ENCODE measurements at places on chromosomes 16 and 17.

DNA sequence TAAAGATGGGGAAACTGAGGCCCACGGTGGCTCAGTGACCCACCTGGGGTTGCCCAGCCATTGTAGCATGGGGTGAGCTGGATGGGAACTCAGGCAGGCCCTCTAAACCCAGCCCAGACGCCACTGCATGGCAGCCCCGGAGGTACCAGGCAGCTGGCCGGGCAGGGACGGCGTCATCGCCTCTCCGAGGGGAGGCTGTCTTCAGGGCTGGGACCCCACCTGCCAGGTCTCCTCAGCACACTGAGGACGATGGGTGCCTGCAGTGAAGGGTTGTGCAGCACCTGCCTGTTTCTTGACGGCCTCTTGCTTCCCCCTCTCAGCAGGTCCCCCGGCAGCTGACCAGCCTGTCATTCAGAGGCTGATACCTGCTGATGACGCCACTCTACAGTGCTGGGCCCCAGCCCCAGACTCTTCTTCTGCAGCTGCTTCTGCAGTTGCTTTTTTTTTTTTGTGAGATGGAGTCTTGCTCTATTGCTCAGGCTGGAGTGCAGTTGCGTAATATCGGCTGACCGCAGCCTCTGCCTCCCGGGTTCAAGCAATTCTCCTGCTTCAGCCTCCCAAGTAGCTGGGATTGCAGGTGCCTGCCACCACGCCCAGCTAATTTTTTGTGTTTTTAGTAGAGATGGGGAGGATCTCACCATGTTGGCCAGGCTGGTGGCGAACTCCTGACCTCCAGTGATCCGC lies 24.7 kb downstream of the RNF213 start:
- no peak for DNase-seq

DNA sequence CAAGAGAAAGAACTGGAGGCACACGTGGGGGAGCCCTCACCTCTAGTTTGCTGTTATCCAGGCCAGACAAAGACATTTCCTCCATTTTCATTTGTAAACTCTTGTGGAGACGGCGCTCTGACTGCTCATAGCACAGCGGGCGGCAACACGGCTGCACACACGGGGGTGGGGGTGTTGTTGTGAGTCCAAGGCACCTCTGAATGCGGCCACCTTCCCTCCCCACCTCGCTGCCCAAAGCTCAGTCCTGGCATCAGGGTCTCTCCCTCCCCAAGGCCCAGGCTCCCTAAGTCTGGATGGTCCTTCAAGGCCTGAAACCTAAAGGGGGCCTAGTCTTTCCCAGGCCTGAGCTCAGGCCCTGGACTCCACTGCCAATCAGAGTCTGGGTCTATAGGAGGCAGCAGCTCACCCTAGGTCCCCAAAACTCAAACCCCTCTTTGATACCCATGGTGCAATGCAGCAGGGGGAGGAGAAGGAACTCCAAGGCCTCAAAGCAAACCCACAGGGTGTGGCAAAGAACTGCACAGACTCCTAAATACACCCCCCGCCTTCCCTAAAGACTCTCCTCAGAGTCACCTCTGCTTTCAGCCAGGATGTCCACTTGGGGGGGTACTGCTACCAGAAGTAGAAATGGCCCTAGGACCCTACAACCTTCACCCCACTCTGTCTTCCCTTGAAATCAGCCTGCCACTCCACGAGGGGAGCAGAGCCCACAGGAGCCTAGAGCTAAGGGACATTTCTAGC lies 1.5 kb downstream of the ATXN7L3 start:
- DNase-seq = peak; percentile 46

GRCh38 chr16:19366391-19366790 lies 51.3 kb upstream of the TMC5 start:
- DNase-seq = no peak

- no peak for DNase-seq
These were observed 181.6 kb upstream of the CACNG3 start for GRCh38 chr16:24074574-24074973.

GRCh38 chr17:50252781-50253180 lies 21.5 kb upstream of the TMEM92 start:
- DNase-seq = no peak

GRCh38 chr17:55090079-55090492 lies 121.5 kb downstream of the STXBP4 start:
- DNase-seq = peak; percentile 30

DNA sequence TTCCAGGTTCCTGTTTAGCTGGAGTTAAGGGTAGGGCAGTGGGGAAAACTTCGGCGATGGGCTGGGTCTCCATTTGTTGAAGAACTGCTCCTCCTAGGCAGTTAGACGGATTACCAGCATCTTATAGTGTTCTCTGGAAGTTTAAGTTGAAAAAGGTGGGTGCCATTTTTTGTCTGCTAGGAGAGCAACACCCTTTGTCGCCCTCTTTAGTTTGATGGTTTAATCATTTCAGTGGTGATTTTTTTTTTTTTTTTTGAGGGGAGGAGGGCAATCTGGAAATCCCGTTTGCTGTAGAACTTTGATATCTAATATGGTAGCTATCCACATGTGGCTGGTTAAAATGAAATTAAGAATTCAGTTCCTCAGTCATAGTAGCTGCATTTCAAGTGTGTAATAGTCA lies 4.1 kb downstream of the UBFD1 start:
- peak; percentile 31 for DNase-seq

- DNase-seq = no peak
These were observed 14.4 kb downstream of the FA2H start for GRCh38 chr16:74760007-74760767.

DNA sequence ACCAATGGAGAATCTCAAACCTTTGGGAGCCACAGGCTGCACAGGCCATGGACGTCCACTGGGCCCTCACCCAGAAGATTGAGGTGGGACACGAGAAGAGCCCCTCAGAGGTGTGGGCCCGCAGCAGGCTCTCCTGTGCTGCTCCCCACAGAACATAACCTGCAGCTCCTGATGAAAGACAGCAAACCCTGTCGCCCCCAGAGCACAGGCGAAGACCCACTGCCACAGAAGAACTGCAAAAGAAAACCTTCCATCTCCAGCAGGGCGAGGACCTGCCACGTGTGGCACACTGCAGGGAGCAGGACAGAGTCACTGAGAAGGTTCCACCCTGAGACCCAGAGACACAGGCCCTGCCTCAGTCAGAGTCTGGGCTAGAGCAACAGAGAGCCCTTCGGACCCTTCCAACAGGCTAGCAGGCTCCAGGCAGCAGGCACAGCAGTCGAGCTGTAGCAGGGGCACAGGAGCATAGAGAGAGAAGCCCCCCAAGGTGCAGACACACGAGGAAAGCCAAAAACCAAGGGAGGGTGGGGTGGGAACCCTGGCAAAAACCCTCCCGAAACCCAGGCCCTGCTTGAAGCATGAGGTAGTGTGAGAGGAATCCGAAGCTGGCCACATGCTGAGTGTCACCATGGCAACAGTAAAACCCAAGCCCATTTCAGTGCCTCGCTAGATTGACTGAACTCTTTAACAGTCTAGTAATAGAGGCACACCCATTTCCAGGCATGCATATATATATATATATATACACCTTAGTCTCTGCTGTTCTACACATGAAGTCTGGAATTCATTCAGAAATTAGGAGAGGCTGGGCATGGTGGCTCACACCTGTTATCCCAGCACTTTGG lies 60.0 kb upstream of the CHMP6 start:
- DNase-seq = peak; percentile 86

DNA sequence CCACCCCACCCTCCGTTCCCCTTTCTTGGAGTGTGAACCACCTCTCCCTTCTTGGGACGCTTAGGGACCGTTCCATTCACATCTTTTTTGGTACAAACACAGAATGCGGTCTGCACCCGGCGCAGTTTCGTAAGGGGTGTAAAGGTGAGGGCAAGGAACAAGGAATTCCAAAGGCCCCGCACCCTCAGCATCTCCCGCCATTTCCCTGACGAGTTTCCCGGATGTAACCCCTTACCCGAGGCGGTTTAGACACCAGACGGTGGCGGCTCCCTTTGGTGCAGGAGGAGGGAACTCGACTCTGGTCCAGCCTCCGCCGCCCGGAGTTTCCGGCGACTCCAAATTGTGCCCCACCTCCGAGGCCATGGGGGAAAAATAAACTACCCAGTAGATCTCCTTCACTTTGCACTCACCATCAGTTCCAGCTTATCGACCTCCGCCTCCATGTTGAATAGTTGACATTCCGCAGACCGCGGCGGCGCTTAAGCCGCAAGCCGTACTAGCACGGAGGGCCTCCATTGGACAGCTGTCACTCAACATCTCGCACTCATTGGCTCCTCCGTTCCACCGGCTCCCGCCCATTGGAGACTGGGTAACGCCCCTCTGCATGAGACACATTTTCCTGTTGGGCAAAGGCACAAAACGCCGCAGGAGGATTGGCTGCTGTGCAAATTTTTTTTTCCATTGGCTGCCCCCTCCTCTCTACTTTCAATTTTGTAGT lies at the start of gene SKA2:
Gene SKA2, minus strand, starts transcription at position 466 of the 718 bp plus-strand sequence. Its CDS starts 23 bp downstream, at position 443.
- peak; percentile 99 for DNase-seq

GRCh38 chr16:87000001-87000400 lies 317.2 kb downstream of the C16orf95 start:
- no peak for DNase-seq

GRCh38 chr16:1008085-1008484 lies 26.5 kb downstream of the SOX8 start:
- no peak for DNase-seq

DNA sequence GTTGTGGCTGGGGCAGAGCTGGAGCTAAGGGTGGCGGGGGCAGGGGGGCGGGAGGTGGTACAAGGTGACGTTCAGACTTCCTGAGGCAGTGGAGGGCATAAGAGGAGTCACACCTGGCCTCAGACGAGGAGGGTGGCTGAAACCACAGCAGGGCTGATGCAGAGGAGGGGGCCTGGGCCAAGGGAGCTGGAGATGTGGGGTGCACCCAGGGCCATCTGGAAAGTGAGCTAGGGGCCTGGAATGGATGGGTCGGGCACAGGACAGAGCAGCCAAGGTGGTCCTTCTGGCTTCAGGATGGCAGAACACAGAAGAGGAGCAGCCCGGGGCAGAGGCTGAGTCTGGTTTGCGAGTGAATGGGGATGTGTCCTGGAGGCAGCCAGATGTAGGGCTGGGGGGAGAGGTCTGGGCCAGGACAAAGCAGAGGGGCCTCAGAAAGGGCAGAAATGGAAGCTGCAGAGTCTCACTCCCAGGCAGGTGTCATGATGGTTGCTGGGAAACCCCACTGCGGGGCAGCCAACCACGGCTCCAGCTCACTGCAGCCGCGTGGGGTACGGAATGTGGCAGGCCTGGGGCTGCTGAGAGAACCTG lies 57.6 kb downstream of the PRMT7 start:
- peak; percentile 32 for DNase-seq

GRCh38 chr16:68284847-68285246 lies 20.5 kb downstream of the SLC7A6 start:
- DNase-seq = no peak

DNA sequence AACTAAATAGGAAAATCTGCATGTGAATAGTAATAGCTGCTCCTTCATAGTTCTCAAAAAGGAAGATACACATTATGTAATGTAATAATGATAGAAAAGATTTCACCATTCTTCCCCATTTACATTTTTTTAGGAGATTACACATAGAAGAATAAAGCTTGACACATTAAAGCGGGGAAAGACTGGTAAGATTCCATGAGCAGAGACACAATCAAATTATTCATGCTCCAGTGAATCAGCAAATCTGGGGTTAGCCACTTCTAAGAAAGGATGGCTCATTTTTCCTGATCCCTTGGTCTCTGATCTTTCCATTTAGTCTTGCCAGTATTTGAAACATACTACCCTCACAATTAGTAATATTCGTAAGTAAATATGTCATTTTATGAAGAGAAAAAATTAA lies 81.9 kb downstream of the CA4 start:
- no peak for DNase-seq

DNA sequence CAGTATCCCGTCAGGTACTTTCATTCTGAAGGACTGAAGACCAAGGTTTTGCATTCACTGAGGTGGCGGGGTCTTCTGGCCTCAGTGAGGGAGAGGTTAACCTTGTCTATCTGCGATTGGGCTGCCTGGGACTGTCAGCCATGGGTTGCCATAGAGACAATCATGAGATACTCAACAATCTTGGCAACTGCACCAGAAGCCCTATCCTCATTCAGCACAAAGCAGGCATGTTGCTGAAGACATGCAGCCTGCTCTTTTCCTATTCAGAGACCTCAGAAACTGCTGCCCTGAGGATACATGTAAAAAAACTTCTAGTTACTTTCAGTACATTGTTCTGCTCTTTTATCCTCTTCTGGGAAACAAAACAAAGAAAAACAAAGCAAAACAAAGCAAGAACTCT lies 146.3 kb upstream of the PIRT start:
- no peak for DNase-seq

GRCh38 chr17:49520386-49521087 lies 25.4 kb downstream of the NGFR start:
- DNase-seq = no peak

- peak; percentile 66 for DNase-seq
These were observed 139.4 kb downstream of the C16orf78 start for GRCh38 chr16:49513040-49513439.

DNA sequence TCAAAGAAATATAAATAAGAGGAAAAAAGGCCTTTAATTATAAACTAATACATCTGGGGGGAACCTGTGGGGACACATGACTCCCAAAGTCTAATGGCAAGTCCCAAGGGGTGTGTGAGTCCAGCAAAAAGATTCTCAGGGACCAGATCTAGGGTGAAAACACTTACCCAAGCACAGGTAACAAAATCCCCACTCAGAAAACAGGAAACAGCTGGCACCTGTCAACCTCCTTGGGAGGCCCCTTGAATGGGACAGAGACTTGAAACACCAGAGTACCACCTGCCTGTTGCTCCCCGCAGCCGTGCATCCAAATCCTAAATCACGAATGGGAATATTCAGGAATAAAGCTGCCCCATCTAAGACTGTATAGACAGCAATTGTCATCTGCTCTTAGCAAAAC lies 461.2 kb upstream of the CDH5 start:
- no peak for DNase-seq

DNA sequence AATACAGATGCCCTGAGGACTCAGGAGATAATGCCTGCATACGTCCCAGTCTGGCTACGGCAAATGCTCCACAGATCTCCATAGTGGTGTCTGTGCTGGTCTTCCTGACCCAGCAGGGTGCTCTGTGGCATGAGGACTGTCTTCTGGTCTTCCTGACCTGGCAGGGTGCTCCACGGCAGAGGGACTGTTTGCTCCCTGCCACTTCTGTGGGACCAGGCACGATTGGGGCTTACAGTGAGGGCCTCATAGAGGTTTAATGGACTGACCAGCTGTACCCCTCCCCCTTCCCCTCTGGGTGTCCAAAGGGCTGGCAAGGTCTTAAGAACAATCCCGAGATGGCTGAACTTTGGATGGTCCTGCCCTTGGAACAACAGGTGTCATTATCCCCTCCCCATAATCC lies 123.1 kb downstream of the C16orf78 start:
- DNase-seq = no peak

DNA sequence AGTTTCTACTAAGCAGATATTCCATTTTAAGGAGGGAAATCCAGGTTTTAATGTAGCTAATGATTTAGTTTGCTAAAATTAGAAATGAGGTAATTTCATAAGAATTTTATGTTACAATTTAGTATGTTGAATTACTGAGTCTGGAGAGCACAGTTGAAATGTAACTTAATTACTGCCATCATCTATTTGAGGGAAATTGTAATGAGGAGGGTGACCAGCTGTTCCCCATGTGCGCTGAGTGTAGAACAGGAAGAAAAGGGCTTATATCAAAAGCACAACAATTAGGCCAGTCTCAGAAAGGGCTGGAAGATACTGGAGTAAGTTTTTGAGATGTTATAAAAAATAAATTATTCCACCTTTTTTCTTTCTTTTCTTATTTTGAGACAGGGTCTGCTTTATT lies 735.1 kb upstream of the GOT2 start:
- no peak for DNase-seq

- DNase-seq = no peak
These were observed 24.1 kb upstream of the SCNN1B start for GRCh38 chr16:23278031-23278430.
